ENCODE measurements at places on chromosomes 7 and 10.

- no peak for DNase-seq
Measured at GRCh38 chr10:86085136-86085535, 281.5 kb downstream of the GRID1 start.

- DNase-seq, result no peak
Measured at GRCh38 chr10:71193516-71193915, 18.9 kb upstream of the UNC5B start.

DNA sequence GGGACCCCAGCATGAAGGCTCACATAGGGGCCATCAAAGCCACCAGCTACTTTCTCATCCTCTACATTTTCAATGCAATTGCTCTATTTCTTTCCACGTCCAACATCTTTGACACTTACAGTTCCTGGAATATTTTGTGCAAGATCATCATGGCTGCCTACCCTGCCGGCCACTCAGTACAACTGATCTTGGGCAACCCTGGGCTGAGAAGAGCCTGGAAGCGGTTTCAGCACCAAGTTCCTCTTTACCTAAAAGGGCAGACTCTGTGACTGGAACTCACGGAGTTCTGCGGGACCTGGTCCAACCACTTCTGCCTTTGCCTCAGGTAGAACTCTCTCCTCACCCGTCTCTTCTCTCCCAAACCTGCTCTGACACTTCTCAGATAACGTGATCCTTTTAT, 945 bp downstream of the TAS2R40 start:
- DNase-seq, result no peak

GRCh38 chr10:67603701-67604100, 92.3 kb downstream of the CTNNA3 start:
- DNase-seq, result no peak

- DNase-seq, result no peak
Measured at GRCh38 chr7:69864822-69865221, 266.5 kb downstream of the AUTS2 start.

GRCh38 chr7:47357361-47357760, 224.6 kb downstream of the TNS3 start:
- DNase-seq, result no peak

GRCh38 chr7:89623018-89623672, 531.1 kb upstream of the STEAP1 start:
- DNase-seq, result peak; percentile 16

DNA sequence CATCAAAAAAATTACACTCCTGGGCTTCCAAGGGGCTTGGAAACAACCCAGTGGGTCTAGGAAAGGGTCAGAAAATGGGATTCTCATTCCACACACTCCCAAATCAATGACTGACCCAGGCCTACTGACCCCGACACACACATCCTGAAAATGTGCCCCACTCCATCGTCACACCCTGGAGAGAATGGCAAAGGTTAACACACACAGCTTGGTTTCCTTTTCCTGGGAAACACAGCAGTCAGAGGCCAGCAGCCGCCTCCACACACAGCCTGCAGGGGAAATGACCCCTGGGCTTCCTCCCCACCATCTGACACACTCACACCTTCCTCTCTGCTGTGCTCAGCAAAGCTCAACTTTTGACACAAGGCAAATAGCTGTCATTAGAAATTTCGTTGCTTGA, 42.9 kb downstream of the SH3PXD2A start:
- no peak for DNase-seq

DNA sequence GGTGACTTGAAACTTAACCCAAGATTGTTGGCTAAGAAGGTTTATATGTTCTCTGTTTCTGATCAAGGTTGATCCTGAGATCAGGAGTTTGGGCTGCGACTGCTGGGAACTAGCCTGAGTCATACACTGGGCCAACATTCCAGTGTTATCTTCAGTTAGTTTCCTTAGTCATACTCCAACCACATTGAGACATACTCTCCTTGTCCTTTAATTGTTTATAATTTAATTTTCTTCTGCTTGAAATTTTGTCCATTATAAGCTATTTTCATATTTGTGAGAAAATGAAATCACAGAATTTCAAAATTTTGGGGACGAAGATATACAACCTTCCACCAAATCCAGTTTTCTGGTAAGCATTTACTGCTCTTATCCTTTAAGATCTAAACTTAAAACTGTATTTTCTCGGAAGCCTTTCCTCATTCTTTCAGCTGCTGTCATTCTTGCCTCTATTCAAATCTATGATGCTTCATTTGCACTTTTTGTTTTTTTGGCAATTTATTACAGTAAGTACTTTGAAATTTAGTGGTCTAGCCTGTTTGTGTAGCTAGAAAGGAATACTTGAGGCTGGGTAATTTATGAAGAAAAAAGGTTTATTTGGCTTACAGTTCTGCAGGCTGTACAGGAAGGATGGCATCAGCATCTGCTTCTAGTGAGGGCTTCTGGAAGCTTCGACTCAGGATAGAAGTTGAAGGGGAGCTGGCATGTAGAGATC, 63.4 kb upstream of the POT1 start:
- DNase-seq, result no peak

GRCh38 chr7:44846816-44847508, 925 bp downstream of the H2AZ2 start:
- no peak for DNase-seq

- DNase-seq, result no peak
Measured at GRCh38 chr7:27128034-27128433, 2.5 kb downstream of the HOXA4 start.

DNA sequence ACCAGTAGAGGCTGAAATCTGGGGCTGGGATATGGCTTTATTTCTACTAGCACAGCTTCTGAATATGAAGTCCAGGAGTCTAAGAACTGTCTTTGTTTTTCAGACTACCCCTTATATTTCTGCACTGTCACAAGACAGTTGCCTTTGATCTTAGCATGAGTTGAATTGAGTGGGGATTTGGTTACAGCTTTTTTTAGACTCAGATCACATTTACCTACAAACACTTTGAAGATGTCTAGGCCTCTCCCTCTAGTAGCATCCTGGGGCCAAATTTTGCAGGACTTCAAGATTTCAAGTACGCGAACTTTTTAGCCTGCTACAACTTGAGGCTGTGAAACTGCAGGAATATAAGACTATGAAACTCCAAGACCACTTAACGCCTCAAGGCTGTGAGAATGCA, 240.2 kb downstream of the NEBL start:
- no peak for DNase-seq

DNA sequence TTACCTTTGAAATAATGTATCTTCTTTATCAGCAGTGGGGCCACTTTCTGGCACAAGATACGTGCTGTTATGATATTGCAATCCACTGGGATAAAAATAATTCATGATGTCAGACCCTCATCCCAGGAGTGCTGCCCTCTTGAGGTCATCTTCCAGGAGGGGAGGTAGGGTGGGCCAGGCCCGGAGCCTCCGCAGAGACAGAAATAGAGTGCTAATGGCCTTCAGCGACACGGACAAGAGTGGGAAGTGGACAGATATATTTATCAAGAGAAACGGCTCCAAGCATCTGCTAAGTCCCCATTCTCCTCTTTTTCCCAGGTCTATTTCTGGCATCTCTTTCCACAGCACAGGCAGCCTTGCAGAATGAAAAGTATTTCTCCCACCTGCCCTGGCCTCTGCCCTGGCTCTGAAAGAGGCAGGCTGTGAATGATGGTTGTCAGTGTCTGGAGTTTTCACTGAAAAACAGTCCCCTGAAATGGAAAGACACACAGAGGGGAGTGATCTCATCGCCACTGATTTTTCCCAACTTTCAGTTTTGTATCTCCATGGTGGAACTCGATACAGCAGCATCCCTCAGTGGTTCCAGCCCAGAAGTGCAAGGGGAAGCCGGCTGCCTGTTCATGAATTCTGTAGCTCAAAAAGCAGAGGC, 251.7 kb upstream of the MYO3A start:
- peak; percentile 36 for DNase-seq

DNA sequence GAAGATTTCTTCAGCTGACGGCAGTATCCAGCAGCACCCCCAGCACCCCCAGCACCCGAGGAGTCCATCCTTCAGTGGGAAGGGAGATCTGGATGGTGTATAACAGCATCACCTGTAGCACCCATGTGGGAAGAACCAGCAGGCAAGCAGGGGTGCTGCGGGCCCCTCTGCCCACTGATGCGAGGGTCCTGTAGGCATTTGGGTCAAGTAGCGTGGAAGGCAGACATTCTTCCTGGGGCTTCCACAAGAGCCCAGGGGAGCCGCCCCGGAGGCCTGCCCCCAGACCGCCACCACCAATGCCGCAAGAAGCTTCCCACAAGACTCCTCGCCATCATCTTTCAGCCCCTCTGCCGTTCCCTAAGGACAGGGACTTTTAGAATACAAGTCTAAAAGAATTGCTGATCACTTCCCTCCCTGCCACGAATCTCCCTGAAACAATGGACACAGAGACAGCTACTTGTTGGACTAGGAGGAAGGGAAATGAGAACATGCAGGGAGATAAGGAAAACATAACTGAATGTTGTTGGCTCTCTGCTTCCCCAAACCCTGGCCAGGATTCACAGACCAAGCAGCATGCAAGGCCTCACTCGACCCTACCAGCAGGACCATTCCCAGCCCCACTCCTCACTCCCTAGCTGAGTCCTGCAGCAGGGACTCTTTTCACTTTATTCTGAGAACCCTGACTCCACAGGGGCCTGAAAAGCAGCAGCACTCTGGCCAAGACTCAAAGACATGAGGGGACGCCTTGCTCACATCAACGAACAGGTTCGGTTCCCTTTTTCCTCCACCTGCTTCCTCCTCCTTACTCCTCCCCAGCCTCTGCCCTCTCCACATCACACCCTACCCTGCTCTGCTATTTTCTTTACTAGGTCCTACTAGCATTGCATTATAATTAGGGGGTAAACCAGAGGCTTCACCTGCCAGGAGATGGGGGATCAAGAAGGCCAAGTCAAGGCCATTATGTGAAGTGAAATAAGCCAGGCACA, 164.5 kb downstream of the HERPUD2 start:
- DNase-seq, result no peak

- no peak for DNase-seq
Measured at GRCh38 chr10:132941640-132942051, 724 bp downstream of the CFAP46 start.

- no peak for DNase-seq
Measured at GRCh38 chr7:148116829-148117403, 473.6 kb upstream of the C7orf33 start.

GRCh38 chr7:45150199-45150598, 7.4 kb upstream of the RAMP3 start:
- DNase-seq, result no peak

GRCh38 chr10:124568848-124569622, 107.4 kb downstream of the LHPP start:
- peak; percentile 42 for DNase-seq

DNA sequence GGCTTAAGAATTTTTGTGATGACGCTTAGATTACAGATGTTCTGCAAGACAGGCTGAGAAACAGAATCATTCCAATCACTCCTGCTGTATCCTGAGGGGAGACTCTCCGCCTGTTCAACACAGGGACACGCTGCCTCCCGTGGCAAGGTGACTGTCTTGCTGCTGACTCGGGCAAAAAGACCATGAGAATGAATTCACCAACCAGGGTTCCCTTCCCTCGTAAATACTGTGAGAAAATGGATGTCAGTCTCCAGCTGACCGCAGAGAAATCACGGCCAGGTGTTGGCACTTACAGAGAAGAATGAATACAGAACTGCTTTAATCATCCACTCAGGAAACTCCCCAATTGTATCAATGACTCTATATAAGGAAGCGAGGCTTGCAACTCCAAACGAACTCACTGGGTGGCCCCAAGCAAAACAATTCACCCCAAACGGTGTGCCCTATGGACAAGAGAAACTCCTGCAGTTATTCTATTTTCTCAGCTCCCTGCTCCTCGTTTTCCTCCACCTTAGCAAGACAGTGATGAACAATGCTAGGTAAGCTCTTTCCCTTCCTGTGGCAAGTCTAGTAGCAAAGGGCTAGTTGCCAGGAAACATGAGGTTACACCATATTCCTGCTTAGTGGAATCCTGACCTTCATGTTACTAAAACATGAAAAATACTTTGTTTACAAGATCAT, 22.8 kb downstream of the GNA12 start:
- DNase-seq, result no peak

DNA sequence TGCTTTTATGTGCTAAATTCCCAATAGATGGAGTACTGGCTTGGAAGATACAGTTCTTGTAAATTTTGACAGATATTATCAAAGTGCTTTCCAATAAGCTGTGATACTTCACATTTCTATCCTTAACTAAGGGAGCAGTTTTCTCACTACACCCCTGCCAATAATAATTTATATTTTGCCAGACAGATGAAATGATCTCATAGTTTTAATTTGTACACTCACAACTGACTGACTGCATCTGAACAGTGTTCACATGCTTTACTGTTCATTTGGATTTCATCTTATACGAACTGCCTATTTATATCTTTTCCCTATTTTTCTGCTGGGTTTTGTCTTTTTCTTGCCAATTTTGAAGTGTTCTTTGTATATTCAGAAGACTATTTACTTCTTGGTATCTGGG, 96.0 kb downstream of the BRAF start:
- no peak for DNase-seq

- no peak for DNase-seq
Measured at GRCh38 chr7:143223784-143224183, 1.9 kb downstream of the TAS2R40 start.

GRCh38 chr10:110408203-110408871, 89.4 kb upstream of the DUSP5 start:
- DNase-seq, result no peak

DNA sequence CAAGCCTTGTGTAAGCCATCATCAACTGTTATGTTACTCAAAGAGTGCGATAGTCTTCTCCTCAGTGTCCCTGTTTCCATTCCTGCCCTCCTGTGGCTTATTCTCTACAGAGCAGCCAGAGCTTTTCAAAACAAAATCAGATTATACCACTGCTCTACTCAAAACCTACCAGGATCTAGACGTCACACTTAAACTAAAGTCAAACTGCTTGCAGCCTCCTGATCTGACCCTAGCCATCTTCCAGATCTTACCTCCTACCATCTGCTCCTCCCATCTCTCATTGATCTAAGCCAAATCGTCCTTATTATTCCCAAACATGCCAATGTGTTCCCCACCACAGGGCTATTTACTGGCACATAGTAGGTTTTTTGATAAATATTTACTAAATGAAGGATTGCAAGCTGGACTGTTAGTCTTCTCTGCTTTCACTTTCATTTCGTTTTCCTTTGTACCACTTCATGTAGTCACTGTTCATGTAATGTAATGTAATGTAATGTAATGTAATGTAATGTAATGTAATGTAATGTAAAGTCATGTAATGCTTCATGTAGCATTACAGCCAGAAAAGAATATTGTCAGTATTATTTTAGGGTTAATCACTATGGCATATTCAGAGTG, 116.1 kb downstream of the GPR37 start:
- no peak for DNase-seq

DNA sequence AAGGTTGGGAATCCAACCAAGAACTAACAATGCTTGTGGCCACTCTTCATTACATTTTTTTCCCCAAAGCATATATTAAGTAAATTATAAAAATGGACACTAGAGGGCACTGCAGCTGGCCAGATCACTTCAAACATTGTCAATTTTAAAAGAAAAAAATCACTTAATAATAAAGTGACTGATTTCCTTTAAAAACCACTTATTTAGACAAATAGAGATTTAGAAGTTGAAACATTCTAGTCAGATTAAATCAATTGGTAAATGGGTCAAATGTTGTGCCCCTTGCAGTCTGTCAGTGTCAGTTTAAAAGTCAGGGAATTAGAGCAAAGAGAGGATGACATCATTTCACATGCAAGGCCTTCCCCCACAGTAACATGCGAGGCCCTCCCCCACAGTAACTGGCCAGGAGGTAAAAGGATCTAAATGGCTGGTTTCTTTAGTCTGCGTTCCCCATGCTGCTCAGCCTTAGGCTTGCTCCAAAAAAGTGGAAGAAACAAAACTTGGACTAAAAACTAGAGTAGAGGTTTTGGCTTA, 177.9 kb downstream of the SKAP2 start:
- peak; percentile 8 for DNase-seq

Data from BE2C (cell line).